ENCODE measurements at places on chromosomes 1 and 21.
A peak's percentile ranks its signal among the peaks of the same experiment; 100 is the strongest.

- DNase-seq, result no peak
Measured at GRCh38 chr1:182672487-182672836, 11.9 kb downstream of the RGS8 start.

GRCh38 chr1:152582647-152583046, 2.3 kb upstream of the LCE3D start:
- no peak for DNase-seq

- no peak for DNase-seq
Measured at GRCh38 chr1:45857101-45857700, 53.8 kb downstream of the MAST2 start.

GRCh38 chr1:234647758-234648157, 37.8 kb upstream of the IRF2BP2 start:
- peak; percentile 27 for DNase-seq

DNA sequence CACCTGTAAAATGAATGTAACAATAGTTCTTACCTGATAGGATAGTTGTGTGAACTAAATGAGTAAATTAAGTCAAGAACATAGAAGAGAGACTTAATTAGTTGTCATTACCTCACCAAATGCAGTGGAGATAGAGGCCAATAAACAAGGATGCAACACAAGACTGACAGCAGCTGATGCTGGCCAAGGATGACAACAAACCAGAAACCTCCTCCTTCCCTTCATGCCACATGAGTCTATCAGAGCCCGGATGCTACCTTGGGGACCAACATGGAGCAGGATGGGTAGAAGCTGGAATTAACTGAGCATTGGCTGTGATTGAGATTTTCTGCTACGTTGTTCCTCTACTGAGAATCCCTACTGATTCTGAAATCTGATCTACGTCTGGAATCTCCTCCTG, 30.3 kb upstream of the USP1 start:
- DNase-seq, result peak; percentile 35

DNA sequence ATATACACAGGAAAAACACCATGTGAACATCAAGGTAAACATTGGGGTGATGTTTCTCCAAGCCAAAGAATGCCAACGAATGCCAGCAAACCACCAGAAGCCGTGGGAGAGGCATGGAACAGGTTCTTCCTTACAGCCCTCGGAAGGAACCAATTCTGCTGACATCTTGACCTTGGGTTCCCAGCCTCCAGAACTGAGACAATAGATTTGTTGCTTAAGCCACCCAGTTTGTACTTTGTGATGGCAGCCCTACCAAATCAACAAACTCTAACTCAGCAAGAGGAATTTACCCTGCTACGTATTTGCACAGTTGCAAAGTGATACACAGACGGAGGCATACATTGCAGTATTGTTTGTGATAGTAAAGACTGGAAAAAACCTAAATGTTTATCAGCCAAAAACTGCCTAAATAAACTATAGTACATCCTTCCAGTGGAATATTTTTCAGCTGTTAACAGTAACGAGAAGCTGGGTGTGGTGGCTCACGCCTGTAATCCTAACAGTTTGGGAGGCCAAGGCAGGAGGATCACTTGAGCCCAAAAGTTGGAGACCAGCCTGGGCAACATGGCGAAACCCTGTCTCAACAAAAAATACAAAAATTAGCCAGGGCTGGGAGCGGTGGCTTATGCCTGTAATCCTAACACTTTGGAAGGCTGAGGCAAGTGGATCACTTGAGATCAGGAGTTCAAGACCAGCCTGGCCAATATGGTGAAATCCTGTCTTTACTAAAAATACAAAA, 12.5 kb upstream of the ZC3H12A start:
- DNase-seq, result no peak

- no peak for DNase-seq
Measured at GRCh38 chr1:96361961-96362360, 359.6 kb upstream of the PTBP2 start.

DNA sequence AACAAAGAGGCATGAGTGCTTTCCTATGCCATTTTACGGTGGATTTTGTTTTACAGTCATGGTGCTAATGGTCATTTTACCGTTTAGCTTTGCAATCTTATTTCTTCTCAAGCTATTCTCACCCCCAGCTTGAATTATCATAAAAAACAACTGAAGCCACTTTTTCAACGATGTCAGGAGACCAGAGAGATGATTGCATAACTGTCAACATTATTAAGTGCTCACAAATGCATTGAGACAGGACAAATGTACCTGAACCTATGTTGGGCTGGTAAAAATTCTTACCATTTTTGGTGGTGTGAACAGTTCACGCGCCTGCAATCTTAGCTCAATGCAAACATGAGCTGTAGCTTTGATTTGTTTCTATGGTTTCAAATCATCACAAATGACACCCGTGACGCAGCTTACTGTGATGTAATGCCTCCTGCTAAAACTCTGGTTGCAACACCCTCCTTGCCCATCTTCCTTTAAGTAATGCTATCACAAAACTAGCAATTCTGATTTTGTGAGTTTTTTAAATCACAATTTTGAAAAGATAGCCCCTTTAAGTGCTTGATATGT, 104.4 kb downstream of the UCHL5 start:
- peak; percentile 11 for DNase-seq

DNA sequence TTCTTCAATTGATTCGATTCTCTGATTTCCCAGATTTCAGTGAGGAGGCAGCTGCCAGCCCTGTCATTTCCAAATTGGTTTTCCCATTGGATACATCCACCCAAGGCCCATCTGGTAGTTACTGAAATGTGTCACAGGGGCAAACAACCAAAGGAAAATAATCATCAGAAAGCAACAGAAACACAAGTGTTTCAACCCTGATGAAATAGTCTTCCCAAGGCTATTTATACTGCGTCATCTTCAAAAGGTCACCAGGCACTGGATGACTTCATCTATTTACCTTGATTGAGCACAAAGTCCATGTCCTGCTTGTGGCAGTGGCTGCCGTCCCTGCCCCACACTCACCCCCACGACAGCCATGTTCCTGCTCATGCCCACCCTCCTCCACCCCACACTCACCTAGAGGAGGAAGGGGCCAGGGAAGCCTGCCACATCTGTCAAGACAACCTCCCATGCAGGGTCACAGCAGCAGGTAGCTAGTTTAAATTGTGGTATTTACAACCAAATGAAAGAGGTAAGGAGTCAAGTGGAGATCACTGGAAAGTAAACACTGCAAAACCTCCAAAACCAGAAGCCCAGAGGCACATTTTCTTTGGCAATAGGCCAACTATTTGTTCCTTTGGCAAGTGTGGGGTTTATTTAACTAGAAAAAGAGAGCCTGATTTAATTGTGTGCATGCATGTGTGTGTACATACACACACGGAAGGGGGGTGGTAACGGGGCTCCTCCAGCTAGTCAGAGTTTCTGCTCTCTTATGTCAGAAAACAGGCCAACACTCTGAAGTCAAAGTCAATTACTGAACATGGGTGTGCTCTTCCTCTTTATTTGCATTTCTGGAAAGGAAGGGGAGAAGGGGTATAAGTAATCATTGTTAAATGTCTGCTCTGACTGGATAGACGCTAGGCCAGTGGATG, 49.5 kb upstream of the RAB4A start:
- peak; percentile 12 for DNase-seq

DNA sequence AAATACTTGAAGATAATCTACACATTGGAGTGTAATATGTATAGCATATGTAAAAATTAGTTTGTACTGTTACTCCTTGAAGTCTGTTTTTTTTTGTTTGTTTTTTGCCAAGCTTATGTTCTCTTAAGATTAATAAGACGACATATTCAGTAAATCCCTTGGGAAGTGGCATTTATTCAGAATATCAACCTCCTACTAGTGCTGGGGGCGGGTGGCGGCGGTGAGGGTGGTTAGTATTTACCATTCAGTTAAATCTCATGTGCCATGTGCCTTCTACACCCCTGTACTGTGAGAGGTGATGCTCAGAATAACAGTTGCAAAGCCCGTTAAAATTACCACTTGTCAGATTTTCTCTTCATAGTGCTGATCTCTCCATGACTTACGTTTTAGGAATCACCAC, 3.0 kb downstream of the BACH1 start:
- DNase-seq, result no peak

- DNase-seq, result no peak
Measured at GRCh38 chr21:32322676-32323075, 24.0 kb downstream of the MRAP start.

- no peak for DNase-seq
Measured at GRCh38 chr1:3482378-3482849, 27.9 kb downstream of the ARHGEF16 start.

- no peak for DNase-seq
Measured at GRCh38 chr1:232319072-232319471, 310.9 kb downstream of the SIPA1L2 start.

DNA sequence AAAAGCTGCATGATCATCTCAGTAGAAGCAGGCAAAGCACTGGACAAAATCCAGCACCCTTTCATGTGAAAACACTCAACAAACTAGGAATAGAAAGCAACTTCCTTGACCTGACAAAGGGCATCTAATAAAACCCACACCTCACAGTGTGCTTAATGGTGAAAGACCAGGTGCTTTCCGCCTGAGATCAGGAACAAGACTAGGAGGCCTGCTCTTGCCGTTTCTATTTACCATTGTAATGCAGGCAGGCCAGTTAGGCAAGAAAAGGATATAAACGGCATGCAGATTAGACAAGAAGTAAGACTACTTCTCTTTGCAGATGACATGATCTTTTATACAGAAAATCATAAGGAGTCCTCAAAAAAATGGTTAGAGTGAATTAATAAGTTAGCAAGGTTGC, 37.2 kb downstream of the SLC37A1 start:
- no peak for DNase-seq

DNA sequence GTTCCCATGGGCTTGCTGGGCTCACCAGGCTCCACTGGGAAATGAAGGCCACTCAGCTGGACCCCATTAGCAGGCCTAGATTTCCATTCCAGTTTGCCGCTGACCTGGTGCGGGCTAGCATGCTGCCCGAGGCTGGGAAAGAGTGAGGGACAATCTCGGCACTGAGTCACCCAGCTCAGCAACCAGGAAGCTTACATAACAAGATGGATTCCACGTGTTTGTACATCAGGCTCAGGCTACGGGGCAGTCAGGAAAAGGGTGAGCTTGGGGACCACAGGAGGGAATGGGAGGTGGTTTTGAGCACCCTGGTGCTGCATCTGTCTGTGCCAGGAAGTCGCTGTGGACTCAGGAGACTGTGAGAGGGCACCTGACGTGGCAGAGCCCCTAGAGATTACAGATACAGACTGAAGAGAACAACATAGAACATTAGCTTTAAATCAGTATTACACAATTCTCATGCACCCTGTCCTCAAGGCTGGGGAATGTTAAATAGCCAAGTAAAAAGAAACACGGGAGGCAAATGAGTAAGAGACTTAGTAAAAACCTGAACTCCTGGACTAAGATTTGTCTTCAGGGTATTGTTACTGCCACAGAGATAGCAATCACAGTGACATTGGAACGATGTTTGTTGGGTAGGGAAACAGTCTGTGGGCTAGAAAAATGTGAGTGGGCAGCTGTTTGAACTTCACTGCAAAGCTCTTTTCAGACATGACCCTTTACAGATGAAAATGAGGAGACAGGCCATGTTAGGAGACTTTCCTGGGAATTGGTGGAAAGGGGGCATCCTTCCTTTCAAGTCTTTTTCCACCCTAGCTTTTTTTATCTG, 51.1 kb downstream of the GLUL start:
- DNase-seq, result no peak

DNA sequence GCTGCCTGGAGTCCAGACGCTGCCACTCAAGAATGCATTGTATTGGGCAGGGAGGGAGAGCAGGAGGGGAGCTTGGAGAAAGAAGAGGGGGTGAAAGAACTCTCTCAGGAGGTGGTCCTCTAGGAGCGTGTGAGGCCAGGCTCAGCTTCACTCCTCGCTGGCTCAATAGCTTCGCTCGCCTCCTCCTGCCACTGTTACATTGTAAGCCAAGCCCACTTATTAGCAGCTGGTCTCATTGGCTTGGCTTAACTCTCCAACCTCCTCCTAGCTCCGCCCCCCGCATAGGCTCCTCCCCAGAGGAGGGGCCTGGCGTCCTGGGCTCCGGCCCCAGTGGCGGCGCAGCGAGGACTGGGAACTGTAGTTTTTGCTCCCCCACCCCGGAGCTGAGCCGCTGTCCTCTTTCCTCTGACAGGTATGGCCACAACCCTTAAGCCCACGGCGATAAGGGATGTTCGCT, at the start of gene KCNN3:
Gene KCNN3, minus strand, starts transcription at position 167 of the 457 bp plus-strand sequence. CDS start 317 bp downstream, outside the sequence.
- peak; percentile 98 for DNase-seq

DNA sequence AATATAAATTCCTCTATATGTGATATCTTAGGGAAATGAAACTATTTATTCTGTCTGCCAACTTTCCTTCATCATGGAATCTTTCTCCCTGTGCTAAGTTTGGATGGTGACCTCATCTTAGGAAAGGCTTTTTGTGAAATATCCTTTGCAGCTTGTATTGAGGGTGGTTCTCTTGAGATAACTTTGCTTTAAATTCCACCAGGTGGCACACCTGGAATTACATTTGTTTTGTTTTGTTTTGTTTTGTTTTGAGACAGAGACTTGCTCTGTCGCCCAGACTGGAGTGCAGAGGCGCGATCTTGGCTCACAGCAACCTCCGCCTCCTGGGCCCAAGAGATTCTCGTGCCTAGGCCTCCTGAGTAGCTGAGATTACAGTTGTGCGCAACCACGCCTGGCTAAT, 7.6 kb upstream of the CD1A start:
- no peak for DNase-seq

GRCh38 chr1:220454155-220454777, 73.7 kb upstream of the MARK1 start:
- no peak for DNase-seq

GRCh38 chr1:58885998-58886397, 102.2 kb upstream of the JUN start:
- DNase-seq, result no peak

- no peak for DNase-seq
Measured at GRCh38 chr1:30508175-30508448, 215.3 kb downstream of the MATN1 start.

- DNase-seq, result no peak
Measured at GRCh38 chr1:11961230-11961629, 19.0 kb upstream of the MFN2 start.

DNA sequence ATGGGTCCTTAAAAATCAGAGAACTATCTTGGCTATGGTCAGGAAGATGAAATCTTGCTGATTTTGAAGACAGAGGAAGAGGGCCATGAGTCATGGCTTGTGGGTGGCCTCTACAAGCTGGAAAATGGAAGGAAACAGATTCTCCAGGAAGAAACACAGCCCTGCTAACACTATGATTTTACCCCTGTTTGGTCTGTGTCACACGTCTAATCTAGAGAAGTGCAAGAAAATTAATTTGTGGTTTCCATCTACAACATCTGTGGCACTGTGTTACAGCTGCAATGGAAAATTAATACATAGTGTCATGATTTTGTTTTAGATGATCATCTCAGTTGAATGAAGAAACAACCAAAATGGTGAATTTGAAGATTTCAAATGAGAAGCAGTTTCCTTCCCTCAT, 288.7 kb upstream of the NRIP1 start:
- DNase-seq, result no peak
